Right forelimb (tissue), 1 donor: ENCODE measurements at places on chromosomes 1 and 21.
A peak's percentile ranks its signal among the peaks of the same experiment; 100 is the strongest.

DNA sequence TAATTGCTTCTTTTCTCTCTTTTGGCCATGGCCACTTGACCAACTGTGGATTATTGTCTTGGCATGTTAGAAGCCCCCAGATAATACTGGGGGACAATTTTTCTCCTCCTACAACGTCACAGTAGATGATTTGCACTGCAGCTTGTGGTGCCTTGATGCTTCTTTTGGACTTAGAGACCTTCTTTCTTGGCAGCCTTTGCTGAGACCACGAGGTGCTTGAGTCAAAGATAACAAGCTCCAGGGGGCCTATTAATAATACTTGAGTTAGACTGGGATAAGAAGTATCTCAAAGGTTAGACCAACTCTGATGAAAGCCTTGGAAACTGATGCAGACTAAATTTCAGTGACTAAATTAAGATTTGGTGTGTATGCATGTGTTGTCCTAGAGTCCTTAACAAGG is 3.2 kb downstream of the PPP1R12B start:
- DNase-seq = no peak

DNA sequence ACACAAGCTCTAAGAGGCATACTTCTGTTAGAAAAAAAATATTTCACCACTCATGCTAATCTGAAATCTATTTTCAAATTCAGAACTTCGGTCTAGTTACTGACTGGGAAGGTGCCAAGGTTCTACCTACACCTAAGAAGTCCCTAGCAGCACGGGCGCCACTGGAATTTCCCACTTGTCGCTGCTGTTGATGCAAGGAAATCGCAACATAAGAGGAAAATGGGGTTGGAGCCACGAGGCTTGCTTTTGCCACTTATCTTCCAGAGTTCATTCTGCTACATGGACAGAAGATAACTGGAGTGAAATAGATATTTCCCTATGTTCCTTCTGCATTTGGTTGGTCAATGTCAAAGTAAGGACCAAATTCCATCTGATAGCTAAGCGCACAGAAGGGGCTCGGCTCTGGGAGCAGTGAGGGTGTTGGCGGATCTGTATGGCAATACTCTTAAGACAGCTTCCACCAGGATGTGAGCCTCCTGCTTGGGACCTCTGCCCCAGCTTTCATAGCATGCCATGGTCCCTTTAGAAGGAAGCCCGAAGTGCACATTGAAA is 47.2 kb downstream of the RCAN1 start:
- no peak for DNase-seq

- DNase-seq = no peak
These were observed 14.5 kb downstream of the RHOU start for GRCh38 chr1:228749765-228750164.

DNA sequence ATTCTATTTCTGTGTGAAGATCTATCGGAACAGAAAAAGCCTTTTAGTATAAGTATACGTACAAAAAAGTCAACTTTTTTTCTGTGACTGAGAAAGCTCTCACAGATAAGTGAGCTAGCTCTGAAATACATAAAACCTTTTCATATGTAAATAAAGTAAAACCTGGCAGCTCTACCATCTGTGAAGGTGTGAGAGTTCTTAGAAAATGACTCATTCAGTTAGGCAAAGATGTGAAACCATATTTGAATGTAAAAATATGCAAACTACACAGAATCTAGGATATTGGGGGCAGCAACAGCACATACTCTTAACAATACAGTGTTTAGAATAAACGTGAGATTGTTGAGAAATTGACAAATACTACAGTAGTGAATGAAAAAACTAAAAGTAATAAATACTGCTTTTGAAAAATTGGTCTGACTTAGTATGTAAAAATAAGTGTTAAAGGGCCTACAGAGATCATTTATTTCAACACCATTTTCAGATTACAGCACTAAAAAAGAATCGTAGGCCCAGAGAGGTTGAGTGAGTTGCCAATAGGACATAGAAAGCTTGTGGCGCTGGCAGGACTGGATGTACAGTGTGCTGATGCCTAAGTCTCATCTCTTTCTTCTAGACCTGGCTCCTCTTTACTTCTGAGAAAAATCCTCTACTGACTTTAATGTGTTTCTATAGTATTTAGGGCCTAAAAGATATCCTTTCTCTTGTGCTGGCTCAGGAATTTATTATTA is 19.8 kb downstream of the ATP6V1G3 start:
- no peak for DNase-seq

DNA sequence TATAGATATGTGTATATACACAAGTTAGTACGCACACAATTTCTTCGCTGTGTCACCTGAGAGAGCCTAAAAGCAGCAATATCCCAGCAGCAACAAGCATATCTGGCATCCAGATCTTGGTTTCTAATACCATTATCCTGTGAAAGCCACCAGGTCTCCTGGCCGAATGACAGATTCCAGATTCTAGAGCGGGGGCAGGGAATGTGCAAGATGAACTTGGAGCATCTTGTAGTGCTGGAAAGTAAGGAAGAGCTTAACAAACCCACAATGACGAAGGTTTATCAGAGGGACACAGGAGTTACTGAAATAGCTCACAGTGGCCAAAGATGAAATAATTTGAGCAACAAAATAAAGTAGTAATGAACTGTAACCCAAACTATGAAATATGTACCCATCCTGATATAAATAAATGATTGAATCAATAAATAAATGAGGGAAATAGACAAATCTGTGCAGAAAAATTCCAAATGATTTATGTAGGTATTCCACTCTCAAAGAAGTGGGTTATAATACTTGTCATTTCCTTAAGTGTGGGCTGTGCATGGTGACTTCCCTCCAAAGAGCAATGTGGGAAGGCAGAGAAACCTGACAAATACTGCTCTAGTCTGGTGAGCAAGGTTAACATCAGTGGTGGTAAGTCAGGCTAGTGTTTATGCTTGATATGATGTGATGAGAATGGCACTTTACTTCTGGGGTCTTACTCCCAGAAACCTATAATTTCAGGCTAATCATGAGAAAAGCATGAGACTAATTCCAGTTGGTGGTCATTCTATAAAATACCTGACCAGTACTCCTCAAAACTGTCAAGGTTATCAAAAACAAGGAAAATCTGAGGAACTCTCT is 67.9 kb downstream of the LRRC8D start:
- no peak for DNase-seq

- DNase-seq = no peak
These were observed 118.6 kb downstream of the NR5A2 start for GRCh38 chr1:200146100-200146499.

DNA sequence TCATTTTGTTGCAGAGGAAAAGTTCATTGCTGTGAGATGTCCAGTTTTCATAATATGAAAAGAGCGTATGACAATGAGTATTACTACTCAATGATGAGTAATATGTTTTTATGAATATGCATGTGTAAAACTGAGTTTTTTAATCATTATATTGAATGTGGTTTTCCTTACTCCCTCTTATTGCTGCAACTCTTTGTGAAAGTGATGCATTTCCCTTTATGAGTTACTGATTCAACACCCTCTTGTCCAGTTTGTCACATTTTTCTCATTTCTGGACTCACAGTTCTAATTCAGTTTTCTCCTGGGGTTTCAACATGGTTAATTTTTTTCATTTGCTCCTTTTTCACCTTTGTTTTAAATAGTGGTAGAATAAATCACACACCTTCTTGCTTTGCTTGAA is 35.2 kb upstream of the KCNJ15 start:
- no peak for DNase-seq

GRCh38 chr1:46466477-46467182 is 23.0 kb upstream of the DMBX1 start:
- peak; percentile 63 for DNase-seq

DNA sequence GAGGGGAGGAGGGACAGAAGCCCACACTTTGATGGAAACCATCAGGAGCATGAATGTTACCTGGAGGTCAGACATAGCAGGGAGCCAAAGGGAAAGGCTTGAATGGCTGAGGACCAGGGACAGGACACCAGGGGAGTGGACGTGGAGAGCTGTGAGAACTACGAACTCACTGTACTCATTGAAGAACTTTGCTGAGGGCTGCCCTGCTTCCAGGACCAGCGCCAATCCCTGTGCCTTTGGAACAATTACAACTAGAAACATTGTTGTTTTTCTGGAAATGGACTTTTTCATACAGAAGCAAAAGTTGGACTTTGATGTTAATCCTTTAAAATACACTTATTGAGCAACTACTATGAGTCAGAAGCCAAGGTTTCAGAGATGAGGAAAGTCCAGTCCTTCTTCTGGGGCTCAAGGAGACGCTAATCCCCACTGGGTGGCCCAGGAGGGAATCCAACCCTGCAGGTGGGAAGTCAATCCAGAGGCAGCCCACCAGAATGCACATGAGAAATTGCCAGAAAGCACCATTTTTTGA is 12.9 kb downstream of the TSPAN2 start:
- DNase-seq = no peak

- DNase-seq = no peak
These were observed 78.2 kb downstream of the RNF220 start for GRCh38 chr1:44483089-44483874.

GRCh38 chr1:172774561-172774960 is 115.7 kb downstream of the FASLG start:
- no peak for DNase-seq
